Osteoblast (primary cell): ENCODE measurements at places on chromosomes 4 and X. TPM values are rescaled to one million over a fixed set of nuclear protein-coding genes. Genes with fewer than 3 reads are reported as not detected.
A peak's percentile ranks its signal among the peaks of the same experiment; 100 is the strongest.

The SPARCL1 gene
- total RNA-seq, result under 0.01 TPM in 1 of 2 replicates, not detected in the other

The BBS7 gene
- total RNA-seq, result 18.0 and 20.6 TPM in 2 replicates

The HSFX2 gene
- total RNA-seq, result 0.36 TPM in 1 of 2 replicates, not detected in the other

The P2RY10 gene
- not detected in 2 replicates for total RNA-seq

The GLOD5 gene
- total RNA-seq, result not detected in 2 replicates

The FGG gene
- not detected in 2 replicates for total RNA-seq

The FAM120C gene
- 8.0 TPM in 2 replicates for total RNA-seq

The GPC3 gene
- total RNA-seq, result not detected in 2 replicates

The MAGEA8 gene
- total RNA-seq, result not detected in 2 replicates

The PHKA1 gene
- 4.7 and 5.6 TPM in 2 replicates for total RNA-seq

The SULT1E1 gene
- total RNA-seq, result not detected in 2 replicates

The FAT4 gene
- total RNA-seq, result 27.9 and 31.2 TPM in 2 replicates

The NEUROG2 gene
- total RNA-seq, result not detected in 2 replicates

The SYP gene
- 0.29 and 0.36 TPM in 2 replicates for total RNA-seq

DNA sequence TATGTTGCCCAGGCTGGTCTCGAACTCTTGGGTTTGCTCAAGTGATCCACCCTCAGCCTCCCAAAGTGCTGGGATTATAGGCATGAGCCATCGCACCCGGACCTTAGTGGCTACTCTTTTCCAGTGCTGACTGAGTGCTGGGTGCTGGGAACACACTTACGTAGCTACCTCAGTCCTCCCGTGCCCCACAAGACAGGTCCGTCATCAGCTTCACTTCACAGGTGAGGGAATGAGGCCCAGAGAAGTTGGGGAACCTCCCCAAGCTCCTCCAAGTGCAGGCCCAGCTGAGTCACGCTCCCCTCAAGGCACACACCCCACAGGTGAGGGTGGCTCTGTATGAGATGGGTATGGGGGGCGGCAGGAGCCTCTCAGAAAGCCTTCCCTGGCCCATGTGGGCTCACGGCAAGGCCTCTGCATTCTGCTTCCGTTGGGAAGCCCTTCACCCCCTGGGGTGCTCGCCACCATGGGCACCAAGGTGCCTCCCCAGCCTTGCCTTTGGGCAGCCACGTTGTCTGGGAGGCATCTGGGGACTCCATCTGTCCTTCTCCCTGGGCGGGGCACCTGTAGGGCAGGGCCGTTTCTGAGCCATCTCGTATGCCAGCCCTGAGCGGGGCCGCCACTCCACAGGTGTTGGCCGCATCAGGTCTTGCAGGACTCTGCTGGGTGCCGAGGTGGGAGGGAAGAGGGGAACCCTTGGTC is 28.4 kb downstream of the NSG1 start:
- DNase-seq, result no peak

DNA sequence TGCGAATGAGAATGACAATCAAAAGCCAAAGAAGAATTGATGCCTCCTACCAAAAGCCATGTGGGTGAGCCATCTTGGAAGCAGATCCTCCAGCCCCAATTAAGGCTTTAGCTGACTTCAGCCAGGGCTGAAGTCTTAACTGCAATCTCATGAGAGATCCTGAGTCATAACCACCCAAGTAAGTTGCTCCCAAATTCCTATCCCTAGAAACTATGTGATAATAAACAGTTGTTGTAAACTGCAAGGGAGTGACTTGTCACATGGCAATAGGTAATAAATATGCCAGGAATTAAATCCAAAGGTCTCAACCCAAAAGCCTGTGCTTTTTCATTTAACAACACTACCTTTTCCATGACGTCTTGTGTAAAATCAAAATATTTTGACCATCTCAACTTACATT is 154.2 kb upstream of the TBL1X start:
- peak; percentile 86 for DNase-seq

GRCh38 chr4:17717301-17717700 is 64.1 kb downstream of the FAM184B start:
- DNase-seq, result no peak

DNA sequence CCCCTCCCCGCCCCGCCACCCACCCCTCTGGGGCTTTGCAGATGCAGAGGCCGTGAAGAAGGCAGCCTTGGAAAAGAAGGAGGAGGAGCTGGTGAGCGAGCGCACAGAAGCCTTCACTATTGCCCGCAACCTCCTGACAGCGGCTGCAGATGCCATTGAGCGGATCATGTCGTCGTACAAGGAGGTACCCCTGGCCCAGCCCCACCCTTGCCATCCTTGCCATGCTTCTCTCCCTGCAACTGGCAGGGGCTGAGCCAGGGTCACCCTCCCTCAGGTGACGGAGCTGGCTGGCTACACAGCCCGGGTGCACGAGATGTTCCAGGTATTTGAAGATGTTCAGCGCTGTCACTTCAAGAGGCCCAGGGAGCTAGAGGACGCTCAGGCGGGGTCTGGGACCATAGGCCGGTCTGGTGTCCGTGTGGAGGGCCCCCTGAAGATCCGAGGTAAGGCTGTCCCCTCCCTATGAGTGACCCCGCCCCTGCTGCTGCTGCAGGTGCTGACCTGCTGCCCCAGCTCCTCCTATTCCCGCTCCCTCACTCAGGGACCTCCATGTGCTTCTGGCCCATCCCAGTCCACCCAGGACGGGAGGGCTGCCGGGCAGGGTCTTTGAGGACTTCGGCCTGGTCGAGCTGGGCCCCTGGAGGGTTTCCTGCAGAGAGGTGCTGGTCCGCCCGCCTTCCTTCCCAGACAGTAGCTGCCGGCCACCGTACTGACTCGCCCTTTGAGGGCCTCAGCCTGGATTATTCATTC is 11.6 kb downstream of the ABCD1 start:
- DNase-seq, result peak; percentile 69

DNA sequence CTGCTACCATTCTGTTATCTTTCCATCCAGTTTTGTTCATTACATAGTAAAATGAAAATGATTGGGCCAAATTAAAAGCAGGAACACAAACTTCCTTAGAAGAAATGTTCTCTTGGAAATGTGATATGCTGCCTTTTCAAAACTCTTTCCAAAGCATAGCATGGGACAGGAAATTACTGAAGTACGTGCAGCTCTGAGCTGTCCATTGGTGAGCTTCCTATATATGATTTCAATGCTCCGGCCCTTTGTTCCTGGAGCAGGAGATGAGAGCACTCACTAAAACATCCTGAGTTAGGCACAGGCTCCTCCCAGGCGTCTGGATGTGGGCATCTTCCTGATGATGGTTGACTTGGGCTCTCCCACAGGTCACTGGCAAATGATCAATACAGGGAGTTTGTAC is 33.0 kb upstream of the ANXA3 start:
- no peak for DNase-seq

DNA sequence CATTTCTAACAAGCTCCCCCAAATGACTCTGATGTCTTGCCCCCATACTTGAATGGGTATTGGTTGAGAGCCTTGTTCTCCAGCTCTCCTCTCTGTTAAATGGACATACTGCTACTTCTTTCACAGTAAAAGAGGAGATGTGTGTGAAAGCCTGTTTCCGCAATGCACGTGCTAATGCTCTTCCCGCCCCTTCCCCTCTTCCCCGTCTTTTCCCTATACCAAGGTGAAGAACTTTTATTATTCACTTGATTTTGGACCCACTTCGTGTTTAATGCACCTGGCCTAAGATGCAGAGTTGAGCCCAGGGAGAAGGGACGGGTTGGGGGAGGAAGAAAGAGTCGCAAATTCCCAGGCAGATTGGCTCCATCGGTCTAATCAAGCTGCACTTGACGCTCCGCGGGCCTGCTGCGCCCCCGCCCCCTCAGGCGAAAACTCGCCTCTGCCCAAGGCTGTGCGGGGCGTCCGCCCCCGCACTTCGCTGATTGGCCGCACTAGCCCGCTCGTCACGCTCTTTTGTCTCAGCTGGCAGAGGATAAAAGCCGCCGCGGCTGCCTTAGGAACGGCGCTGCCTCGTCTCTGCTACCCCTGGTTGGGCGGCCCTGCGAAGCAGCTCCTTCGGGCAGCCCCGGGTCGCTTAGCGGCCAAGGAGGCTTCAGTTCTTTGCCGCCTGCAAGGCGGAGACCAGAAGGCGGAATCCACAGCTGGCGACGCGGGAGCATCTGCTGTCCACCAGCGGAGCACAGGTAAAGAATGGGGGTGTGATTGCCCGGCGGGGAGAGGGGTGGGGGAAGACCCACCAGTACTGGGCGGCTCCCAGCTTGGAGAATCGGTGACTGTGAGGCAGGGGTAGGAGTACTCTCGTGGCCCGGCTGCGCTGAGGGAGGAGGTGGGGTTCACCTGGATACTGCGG is at the start of gene ZCCHC12:
Gene ZCCHC12 (plus strand): TSS at position 562 of the 910 bp plus-strand sequence. CDS start 1,421 bp downstream, outside the sequence.
- DNase-seq, result peak; percentile 84

DNA sequence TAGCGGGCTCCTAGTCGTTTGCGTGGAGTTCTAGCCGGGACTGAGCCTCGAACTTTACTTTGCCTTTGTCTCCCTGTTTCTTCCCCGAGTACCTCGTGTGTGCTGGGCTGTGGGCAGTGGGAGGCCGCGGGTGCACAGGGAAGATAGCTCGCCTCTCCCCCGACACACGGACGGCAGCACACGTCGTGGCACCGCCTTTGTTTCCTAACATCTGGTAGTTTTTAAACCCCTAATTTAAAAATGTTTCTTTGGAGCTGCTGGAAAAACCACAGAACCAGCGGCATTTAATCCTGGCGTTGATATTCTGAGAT is 866 bp downstream of the RBM46 start:
- DNase-seq, result peak; percentile 34

- DNase-seq, result no peak
Measured at GRCh38 chrX:10245886-10246285, 89.1 kb downstream of the CLCN4 start.

DNA sequence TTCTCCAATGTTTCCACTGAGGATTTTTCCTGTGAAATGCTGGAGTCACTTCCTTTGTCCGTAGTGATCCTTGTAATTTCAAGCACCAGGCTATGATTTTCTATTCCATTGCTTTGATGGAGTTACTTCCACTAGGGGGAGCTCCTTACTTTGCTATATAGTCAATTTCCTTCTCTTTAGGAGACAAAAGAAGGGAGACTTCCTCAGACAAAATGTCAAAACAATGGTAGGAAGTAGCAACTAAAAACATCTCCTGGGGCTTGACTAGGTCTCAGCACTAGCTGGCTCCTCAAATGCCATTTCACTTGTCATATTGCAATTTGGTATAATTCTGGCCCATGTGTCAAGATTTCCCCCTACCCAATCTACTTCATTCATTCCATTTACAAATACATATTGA is 24.1 kb downstream of the ZCCHC12 start:
- DNase-seq, result peak; percentile 82

GRCh38 chrX:38513112-38513742 is 48.1 kb upstream of the TSPAN7 start:
- no peak for DNase-seq

DNA sequence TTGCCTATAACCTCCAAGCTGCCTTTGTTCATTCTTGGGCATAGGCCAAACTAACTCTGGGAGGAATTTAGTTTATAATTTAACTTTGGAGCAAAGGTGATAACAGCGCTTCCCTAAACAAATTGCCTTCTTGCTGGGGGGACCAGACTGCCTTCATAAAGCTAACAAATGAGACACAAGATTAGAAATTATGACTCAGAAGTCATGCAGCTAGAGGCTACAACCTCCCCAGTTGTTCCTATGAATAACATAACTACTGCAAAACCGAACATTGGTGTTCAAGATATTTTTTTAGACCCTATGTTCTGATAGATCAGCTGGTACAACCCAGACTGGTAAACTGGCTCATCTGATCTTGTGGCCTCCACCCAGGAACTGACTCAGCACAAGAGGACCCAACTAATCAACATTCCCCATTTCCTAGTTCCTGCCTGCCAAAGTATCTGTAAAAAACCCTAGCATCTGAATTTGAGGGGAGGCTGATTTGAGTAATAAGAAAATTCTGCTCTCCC is 22.0 kb upstream of the TMPRSS11B start:
- peak; percentile 46 for DNase-seq

- DNase-seq, result no peak
Measured at GRCh38 chrX:68204521-68205038, 228.7 kb downstream of the OPHN1 start.

- DNase-seq, result no peak
Measured at GRCh38 chr4:89929425-89930159, 34.9 kb downstream of the MMRN1 start.

GRCh38 chrX:96027407-96027806 is 657.2 kb upstream of the DIAPH2 start:
- no peak for DNase-seq

- DNase-seq, result no peak
Measured at GRCh38 chr4:41189076-41189475, 25.3 kb downstream of the APBB2 start.

DNA sequence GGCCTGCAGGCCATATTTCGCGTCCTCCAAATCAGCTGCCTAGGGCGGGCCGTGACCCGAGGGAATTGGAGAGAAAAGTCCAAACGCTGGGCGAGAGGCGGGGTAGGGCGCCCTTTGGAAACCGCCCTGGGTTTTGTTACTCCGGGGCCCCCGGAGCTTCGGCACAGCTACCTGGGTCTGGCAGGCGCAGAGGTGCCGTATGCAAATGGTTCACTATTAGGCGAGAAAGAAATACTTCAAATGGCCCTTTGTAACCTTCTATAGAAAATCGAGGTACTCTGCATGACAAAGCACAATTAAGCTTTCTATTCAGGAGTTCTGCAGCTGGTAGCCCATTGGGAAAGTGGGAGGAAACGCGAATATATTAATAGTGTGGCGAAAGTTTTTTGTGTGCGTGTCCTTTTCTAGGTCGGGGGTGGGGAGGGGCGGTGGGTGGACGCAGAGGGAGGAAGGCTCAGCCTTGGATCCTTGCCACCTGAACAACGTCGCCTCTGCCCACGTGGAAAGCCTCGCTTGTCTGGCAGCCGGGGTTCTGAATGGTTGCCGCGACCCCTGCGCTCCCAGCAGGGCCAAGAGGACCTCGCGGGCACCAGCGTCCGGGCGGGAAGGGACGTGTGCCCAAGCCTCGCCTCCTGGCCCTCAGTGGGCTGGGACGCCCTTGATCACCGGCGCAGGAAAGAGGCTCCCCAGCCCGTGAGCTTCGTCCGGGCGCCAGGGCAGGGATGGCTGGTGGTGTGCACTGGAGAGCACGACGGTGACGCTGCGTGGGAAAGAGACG is 9.5 kb downstream of the GSX2 start:
- DNase-seq, result no peak

DNA sequence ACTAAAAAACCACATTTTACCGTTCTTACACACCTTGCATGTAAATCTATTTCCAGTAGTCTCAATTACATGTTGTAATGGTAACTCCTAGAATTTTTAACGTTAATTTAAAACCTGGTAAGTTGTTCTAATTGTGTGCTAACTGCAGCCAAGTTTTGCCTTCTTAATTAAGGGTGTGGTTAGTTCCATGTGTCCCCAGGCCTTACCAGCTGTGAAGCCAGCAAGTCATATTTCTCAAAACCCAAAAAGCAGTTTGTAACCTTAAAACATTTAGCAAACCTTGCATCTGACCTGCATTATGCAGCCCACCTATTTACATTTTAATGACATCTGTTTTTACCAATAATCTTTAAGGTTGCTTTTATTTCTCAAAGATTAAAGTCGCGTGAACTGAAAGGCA is 18.4 kb upstream of the FAM47E start:
- DNase-seq, result no peak

DNA sequence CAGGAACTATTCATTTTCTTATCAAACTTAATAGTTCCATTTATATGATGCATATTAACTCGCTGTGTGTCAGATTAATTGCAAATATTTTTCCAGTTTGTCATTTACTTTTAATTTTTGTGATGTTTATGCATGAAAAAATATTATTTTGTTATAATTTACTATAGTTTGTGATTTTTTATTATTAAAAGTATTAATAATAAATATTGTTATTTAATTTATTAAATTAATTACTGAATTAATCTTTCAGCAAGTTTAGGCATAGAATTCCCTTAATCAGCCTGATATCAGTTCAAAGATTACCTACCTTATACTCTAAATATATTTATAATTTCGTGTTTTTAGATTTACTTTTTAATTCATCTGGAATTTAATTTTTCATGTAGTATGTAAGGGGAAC is 15.5 kb upstream of the ATOH1 start:
- no peak for DNase-seq
